NCI-H510A treated with DMSO at 0.1 percent for 48 hours (cell line): ENCODE measurements at places on chromosomes 4 and X.

DNA sequence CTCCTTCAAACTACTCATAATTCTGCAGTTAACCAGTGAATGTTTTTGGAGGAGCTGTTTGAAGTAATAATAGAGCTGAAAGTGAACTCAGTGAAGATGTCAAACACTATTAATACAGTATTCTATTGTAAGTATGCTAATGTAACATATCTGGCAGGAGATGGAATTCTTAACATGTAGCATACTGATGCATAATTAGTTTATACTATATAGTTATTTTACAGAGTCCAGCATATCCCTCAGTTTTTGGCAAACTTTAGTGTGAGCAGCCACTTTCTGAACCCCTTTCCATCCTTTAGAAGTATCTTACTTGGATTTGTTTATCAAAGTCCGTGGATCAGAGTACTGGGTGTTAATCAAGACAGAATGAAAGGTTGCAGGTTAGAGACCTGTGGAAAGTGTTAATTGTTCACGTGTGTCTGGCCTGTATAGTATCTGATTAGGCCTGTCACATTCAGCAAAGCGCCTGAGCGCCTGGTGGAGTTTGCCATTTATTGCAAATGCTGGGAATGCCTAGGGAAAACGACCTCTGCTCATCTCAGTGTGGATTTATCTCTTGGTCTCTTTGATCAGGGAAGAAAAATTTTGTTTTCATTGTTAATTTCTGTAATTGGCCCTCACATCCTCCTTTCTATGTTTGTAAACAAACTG is 251.7 kb upstream of the MAD2L1 start:
- no peak for DNase-seq

- no peak for DNase-seq
Measured at GRCh38 chr4:180598281-180598680, 1644.9 kb upstream of the TENM3 start.

DNA sequence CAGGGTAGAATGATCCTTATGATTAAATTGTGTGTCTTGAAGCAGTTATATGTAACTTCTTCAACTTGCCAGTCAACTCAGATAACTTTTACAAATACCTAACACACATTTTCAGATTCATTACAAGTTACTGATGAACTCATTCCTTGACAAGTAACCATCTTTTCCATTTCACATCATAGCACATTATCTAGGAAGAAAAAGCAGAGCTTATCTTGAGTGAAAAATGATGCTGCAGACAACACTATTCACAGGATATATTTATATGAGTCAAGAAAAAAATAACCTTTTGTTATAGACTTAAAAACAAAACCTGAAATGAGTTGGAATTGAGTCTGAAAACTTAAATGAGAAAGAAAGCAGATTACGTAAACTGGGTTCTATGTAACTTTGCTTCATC is 68.9 kb downstream of the LEF1 start:
- DNase-seq, result no peak

GRCh38 chrX:10010686-10011085 is 43.5 kb downstream of the CLDN34 start:
- DNase-seq, result no peak

GRCh38 chrX:20637351-20637750 is 370.6 kb upstream of the RPS6KA3 start:
- DNase-seq, result no peak

DNA sequence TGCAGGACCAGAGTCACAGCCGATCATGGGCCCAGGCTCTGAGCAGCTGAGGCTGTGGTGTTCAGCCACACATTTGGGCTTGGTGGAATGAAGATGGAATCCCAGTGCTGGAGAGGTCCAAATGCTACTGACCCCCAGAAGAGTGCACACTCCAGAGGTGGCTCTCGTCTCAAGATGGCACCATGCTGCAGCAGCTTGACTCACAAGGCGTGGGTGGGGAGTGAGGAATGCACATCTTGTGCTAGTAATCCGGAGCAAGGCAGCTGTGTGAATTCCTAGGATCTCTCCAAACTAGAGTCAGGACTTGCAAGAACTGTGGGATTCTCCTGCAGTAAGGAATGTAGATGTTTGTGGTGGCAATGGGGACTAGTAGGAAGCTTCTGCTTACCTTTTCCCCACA is 28.7 kb downstream of the RAB28 start:
- no peak for DNase-seq

DNA sequence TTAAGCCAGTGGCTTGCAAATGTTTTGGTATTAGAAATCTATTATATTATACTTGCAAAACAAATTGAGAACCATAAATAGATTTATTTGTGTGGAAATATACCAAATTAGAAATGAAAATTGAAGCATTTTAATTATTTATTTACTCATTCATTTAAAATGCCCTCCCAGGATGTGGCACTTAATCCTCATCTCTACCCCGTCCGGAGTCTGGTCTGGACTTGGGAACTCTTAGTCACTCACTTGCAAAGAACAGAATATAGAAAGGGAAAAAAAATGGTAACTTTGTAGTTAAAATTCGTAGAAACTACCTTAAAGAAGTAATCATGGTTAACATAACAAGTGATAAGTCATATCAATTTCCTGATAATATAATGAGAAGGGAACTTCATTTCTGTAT is 775.9 kb upstream of the INTU start:
- no peak for DNase-seq

GRCh38 chr4:176413171-176413570 is 93.4 kb downstream of the SPCS3 start:
- no peak for DNase-seq
